ENCODE measurements at places on chromosomes 7 and 10.

GRCh38 chr10:86389441-86390193, 23.0 kb upstream of the GRID1 start:
- DNase-seq, result no peak

DNA sequence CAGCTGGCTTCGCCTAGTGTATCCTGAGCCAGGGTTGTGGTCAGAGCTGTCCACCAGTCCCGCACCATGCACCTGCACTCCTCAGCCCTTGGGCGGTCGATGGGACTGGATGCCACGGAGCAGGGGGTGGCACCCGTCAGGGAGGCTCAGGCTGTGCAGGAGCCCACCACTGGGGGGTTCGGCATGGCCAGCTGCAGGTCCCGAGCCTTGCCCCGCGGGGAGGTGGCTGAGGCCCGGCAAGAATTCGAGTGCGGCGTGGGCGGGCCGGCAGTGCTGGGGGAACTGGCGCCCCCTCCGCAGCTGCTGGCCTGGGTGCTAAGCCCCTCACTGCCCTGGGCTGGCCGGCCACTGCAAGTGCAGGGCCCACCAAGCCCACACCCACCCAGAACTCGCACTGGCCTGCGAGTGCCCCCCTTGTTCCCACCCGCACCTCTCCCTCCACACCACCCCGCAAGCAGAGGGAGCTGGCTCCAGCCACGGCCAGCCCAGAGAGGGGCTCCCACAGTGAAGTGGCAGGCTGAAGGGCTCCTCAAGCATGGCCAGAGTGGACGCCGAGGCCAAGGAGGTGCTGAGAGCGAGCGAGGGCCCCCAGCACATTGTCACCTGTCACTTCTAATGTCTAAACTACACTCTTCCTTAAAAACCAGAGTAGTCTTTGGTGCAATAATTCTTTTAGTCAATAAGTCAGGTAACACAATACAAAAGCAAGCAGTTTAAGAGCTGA, 11.0 kb downstream of the FAM25A start:
- no peak for DNase-seq

DNA sequence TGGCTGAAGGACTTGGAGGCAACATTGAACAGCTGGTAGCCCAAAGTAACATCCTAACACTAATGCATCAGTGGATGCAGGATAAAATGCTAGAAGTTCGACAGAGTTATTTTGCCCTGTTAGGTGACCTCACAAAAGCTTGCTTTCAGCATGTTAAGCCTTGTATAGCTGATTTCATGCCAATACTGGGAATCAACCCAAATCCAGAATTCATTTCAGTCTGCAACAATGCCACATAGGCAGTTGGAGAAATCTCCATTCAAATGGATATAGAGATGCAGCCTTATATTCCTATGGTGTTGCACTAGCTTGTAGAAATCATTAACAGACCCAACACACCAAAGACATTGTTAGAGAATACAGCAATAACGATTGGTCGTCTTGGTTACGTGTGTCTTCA, 62.9 kb downstream of the CCSER2 start:
- DNase-seq, result no peak

GRCh38 chr10:26334232-26334931, 103.8 kb upstream of the APBB1IP start:
- no peak for DNase-seq

- DNase-seq, result no peak
Measured at GRCh38 chr10:49327036-49327813, 28.3 kb downstream of the C10orf71 start.

DNA sequence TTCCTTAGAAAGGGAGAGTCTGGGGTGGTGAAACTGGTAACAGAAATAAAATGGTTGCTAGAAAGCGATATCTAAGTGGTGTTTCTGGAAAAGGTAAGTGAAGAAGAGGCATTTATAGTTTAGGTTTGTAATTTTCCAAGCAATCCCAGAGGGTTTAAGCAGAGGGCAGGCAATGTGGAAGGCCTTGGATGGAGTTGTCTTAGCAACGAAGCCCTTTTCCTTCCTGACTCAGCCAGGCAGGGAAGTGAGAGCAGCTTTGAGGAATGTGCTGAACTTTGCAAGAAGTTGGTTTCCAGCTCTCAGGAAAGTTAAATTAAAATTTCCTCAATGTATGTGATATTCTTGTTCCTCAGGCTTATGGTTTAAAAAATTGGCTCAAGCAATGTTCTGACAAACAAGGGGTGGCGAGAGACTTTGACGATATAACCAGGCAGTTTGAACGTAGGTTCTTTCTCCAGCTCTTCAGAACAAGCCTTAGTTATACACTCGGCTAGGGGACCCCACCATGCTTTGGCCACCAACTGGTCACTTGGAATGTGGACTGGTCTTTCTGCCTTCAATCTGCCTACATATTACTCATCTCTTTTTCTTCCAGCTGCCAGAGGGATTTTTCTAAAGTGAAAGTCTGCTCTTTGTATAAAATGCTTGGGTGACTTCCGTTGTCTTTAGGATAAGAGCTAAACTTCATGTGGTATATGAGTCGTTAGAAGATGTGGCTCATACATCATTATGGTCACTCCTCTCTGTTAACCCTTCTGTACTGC, 66.9 kb upstream of the SLC25A13 start:
- DNase-seq, result no peak

GRCh38 chr10:114662646-114663217, 4.7 kb upstream of the ABLIM1 start:
- no peak for DNase-seq

DNA sequence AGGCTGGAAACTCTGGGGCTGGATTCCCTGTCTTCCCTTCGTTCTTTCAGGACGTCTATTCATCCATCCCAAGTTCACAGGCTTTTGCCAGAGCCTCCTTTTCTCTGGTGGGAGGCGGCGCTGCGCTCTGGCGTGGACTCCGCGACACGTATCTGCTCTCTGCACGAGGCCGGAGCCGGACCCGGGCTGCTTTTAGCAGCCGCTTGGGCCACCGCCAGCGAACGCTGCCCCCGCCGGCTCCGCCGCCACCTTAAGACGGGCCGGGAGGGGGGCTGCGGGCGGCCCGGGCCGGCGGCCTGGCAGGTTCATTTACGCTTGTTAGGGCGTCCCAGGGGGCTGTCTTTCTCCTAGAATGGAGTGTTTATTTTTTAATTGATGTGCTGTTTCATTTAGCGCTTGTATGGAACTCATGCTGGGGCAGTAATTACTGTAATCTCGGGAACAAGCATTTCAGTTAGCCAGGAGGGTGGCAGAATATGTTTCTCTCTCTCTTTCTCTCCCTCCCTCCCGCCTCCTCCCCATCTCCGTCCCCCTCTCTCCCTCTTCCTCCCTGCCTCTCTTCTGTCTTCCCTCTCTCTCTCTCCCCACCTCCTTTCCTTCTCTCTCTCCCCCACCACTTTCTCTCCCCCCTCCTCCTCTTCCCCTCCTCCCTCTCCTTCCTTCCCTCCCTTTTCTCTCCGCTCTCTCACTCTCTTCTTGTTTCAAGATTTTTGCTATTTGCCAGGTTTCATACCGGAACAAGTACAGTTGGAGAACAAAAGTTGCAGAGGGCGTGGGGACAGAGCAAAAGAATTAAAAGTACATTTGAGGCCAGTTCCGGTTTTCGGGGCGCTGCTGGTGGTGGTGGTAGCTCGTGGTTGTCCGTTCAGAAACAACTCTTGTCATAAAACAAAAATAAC, 1.3 kb upstream of the FZD8 start:
- no peak for DNase-seq

DNA sequence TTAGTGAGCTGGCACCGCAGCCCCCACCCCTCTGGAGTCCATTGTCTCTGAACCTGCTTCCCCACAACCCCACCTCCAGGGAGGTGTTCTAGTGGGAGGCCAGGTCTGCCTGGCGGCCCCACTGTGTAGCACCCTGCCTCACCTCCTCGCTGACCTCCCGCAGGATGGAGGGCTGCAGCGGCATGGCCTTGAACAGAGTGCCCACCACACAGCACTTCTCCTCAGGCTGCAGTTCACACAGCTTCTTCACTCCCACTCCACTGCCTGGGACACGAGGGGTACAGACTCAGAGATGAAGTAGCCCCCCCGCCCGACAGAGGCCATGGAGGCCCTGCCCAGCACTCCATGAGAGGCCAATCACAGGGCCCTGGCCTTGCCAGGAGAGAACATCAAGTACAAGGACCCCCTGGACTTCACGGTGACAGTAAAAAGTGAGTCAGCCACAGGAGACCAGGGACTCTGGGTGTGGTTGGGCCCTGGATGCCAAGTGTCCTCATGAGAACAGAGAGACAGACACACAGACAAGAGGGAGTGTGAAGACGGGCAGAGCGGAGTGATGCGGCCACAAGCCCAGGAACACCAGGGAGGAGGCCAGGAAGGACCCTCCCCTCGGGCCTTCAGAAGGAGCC, 5.4 kb downstream of the POLD2 start:
- DNase-seq, result no peak

DNA sequence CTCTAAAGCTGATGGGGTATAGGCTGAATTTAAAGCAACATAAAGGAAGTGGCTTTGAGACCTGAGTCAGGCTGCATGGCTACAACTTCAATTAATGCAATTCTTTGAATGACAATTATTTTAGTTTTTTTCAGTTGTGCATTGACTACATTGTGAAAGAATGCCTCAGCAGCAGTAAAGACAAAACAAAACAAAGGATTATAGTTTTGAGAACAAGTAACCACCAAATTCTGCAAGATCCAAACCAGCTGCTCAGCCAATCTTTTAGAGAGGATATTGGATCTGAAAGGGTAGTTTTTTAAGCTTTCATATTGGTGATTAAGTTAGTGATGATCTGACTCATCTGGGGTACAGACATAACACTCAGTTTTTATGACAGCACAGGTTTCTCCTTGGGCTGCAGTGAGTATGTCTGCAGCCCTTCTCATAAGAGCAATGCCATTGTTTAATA, 40.6 kb upstream of the ABCA13 start:
- no peak for DNase-seq

GRCh38 chr7:6359734-6360133, 87.3 kb upstream of the CYTH3 start:
- DNase-seq, result no peak

DNA sequence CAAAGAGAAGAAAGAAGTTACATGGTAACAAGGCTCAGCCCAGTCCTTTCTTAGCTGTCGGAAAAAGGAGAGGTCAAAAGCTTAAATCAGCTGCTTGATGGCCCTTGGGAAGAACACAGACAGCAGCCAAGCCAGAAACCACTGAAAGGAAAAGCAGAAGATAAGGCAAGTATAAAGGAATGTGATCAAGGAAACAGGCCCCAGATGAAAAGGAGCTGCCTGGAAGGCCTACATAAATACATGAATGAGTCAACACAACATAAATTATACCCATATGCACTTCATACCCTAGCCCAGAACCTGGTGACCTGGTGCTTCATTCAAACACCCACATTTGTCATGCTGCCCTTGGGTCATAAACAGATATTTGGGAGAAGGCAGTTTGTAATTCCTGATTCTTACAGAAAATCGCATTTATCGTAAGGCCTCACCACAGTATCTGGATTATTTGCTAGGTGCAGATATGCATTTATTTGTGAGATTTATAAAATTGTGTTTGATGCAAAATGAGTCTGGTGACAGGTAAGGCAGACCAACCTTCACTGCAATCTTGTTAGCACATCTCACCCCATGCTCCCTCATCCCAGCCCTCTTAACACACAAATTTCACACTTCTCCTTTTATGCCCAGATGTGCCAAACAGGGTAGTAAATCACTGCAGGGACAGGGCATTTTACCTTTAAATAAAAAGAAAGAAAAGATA, 94.9 kb upstream of the KCNIP2 start:
- DNase-seq, result no peak

DNA sequence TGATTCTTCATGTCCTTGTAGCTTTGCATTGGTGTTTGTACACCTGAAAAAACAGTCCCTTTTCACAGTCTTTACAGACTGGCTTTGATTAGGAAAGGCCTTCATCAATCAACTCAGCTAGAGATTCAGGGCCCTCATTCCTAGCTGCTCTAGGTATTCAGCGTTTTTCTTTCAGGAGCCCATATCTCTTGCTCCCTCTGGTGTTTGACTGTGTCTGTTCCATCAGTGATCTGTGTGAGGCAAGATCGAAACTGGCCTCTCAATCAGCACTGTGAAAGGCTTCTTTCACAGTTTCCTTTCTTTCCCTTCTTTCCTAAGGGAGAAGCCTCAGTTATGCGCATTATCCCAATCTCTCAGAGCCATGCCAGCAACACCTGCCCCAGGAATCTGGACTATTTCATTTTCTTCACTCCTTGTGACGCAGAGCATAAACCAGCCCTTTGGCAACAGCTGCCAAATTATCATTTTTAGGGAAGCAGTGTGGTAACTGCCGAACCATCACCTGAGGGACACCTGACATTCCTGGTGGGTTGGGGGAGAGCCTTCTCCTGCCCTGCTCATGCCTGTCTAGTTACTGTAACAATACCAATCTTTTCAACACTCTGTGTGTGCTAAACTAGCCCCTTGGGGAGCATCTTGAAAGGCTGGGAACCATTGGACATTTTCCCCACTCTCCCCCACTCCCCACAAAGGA, 75.7 kb upstream of the CCDC71L start:
- DNase-seq, result no peak

DNA sequence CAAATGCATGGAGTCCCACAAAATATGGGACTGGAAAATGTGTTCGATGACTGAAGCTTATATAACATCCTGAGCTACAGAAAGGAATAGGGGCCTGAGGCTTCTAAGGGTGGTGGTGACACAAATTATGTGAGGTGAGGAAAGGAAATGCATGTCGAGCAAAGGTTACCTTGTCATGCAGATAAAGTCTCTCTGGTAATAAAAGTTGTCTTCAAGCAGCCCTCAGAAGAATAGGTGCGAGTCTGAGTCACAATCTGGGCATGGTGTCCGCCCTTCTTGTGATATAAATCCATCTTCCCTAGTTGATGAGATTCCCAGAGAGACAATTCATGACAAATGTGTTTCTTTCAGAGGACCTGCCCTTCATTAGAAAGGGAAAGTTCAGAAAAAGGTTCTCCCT, 985.2 kb upstream of the C7orf33 start:
- no peak for DNase-seq

- DNase-seq, result no peak
Measured at GRCh38 chr7:24725554-24726241, 31.6 kb downstream of the GSDME start.
